ENCODE measurements at places on chromosomes 3 and 15.
A peak's percentile ranks its signal among the peaks of the same experiment; 100 is the strongest.

- no peak for DNase-seq
These were observed 30.1 kb upstream of the TBC1D5 start for GRCh38 chr3:17772556-17772955.

DNA sequence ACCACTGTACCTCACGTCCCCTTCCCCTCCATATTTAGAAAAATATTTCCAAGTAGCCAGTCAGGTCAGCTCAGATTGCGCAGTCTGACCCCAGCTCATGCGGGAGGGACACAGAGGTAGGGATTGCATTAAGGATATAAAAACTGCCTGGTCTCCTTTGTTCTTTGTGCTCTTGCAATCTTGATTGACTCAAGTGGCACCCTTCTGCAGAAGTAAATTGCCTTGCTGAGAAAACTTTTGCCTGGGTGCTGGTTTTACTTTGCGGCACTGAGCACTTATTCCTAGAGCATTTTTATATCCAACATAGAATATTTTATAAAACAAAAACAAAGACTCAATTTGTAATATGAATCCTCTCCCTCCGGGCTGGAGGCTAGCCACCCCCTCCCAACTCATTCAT lies 54.8 kb downstream of the BTD start:
- DNase-seq: no peak

GRCh38 chr15:45842151-45842550 lies 207.3 kb downstream of the SQOR start:
- DNase-seq: no peak

DNA sequence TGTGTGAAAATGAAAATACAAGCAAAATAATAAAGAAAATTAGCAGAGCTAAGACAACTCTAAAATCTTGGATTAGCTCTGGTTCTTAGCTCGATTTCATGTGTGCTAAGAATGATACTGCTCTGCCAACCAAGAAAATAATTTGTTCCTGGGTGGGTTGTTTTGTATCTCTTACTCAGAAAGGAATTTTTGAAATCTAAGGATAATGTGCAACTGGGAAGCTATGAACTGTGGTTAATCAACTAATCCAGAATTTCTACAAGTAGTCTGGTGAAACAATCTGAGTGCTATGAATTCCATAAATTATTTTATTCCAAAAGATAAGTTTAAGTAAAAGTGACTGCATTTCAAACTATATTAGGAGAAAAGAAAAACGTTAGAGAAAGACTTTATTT lies 92.0 kb downstream of the TFDP2 start:
- no peak for DNase-seq

DNA sequence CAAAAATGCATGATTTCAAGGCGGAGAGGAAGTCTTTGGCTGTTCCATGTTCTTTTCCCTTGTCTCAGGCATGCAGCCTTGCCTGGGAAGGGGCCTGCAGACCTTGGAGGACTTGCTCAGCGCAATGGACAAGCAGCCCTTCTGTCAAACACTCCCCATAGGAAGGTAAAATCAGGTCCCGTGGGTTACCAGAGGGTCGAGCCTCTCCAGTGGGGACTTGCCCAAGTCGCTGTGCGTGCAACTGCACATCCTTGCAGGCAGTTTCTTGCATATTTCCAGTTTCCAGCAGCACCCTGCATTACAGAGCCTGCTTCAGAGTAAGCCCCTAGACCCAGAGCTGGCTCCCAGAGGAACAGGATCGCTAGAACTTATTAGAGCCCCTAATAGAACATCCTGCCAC lies 75.5 kb upstream of the KLF13 start:
- no peak for DNase-seq

GRCh38 chr3:111197485-111197884 lies 125.9 kb downstream of the NECTIN3 start:
- no peak for DNase-seq

DNA sequence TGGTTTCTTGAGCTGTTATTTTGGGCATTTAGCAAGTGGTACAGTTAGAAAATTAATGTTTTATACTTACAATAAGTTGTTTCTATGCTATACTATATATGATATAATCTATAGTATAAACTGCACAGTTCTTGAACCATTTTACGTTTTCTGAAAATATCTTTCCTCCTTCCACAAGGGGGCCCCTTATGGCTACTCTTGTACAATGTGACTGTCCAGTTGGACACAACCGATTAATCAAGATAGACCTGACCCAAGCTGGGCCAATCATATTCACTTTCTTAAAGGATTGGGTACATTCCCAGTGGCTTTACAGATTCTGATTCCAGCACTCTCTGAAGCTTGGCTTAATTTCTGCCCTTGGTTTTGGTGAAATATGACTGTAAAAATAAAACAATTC lies 953.4 kb downstream of the AGBL1 start:
- DNase-seq: no peak

GRCh38 chr3:155804323-155804722 lies 1.8 kb downstream of the C3orf33 start:
- DNase-seq: no peak

GRCh38 chr3:43765521-43765971 lies 74.8 kb downstream of the ABHD5 start:
- DNase-seq: no peak

- DNase-seq: no peak
These were observed 362.7 kb upstream of the AZI2 start for GRCh38 chr3:28711293-28711692.

DNA sequence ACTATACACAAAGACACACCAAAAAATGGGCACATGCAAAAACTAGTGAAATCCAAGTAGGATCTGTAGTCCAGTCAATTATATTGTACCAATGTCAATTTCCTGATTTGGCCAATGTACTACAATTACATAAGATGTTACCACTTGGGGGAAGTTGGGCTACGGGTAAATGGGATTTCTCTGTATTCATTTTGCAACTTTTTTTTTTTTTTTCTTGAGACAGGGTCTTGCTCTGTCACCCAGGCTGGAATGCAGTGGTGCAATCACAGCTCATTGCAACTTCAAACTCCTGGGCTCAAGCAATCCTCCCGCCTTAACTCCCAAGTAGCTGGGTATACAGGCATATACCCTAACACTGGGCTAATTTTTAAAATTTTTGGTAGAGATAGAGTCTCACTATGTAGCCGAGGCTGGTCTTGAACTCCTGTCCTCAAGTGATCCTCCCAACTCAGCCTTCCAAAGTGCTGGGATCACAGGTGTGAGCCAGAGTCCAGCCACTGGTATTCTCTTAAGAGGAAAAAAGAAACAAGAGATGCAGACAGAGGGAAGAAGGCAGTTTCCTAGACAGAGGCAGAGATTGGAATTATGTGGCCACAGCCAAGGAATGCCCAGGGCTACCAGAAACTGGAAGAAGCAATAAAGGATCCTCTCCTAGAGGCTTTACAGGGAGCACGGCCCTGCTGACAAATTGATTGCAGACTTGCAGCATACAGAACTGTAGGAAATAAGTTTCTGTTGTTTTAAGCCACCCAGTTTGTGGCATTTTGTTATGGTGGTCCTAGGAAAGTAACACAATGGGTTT lies 33.3 kb downstream of the TFDP2 start:
- no peak for DNase-seq

- no peak for DNase-seq
These were observed 398.0 kb downstream of the OTOL1 start for GRCh38 chr3:161894657-161895056.

DNA sequence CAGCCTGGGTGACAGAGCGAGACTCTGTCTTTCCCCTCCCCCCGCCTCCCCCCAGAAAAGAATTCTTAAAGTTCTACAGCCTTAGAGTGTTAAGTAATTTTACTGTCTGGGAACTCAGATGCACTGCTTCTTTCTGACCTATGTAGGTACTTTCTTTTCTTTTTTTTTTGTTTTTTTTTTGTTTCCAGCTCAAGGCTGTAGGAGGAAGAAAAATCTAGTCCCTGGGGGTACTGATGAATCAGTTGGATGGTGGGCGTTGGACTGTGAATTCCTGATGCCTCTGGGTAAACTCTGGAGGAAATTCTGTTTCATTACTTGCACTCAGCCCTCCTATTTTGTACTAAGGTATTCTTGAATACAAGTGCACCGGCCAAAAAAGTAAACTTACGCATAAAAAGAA lies 10.8 kb downstream of the GHRL start:
- DNase-seq: no peak

- DNase-seq: no peak
These were observed 39.2 kb downstream of the ROPN1B start for GRCh38 chr3:126008219-126008618.

GRCh38 chr3:487614-488013 lies 291.1 kb downstream of the CHL1 start:
- no peak for DNase-seq

- DNase-seq: no peak
These were observed 184.0 kb downstream of the KCNAB1 start for GRCh38 chr3:156304406-156304805.

DNA sequence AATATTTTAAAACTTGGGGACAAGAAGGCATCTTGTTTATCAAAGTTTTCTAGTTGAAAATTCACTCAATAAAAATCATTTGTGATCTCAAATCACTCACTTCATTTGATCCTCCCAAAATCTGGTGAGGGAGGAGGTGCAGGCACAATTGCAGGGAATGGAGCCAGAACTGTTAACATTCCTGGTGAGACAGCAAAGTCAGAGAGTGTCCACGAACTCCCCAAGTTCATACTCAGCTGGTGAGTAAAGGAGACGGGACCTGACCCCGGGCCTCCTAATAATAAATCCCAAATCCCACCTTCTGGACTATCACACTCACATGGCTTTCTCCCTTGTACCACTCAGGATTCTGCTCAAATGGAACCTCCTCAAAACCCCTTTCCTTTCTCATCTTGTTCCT lies 252.3 kb upstream of the LRTM1 start:
- DNase-seq: no peak

- DNase-seq: no peak
These were observed 221.8 kb downstream of the SNRPN start for GRCh38 chr15:25176616-25176923.

DNA sequence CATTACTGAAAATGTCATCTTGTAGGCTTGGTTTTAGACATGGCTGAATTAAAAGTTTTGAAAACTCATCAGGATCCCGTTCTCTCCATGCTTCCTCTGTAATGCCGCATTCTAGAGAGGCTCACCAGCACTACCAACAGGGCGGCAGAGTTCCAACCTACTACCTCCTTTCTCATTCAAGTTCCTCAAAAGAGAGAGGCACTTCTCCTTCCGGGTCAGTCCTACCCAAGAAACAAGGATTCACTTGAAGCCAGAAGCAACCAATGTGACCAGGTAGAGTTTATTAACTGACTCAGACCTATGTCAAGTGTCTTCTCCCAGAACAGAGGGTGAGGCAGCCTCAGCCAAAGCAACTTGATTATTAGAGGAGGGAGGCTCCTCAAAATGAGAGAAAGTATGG lies 59.8 kb upstream of the GYG1 start:
- no peak for DNase-seq

GRCh38 chr15:68391121-68391520 lies 40.8 kb downstream of the ITGA11 start:
- no peak for DNase-seq

- DNase-seq: no peak
These were observed 69.6 kb upstream of the ATP10A start for GRCh38 chr15:25932696-25933095.

DNA sequence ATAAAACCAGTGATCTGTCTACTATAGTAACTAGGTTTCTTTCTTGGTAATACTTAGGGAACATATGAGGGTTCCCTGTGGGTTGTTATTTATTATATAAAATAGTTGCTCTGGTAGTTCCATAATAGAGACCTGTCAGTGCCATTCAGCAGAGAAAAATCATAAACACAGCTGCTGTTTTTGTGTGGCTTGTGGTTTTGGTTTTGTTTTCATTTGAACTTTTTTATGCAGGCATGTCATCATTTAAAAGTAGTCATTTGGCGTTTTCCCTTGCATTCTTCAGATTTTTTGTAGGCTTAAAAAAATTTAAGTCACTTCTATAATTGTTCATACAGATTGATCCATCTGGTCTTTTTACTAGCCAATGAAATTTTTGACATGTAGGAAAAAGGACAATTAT lies 47.9 kb downstream of the PIK3CA start:
- no peak for DNase-seq

GRCh38 chr15:63391669-63392360 lies 10.2 kb upstream of the CA12 start:
- DNase-seq: no peak

GRCh38 chr15:68292967-68293366 lies 15.4 kb downstream of the FEM1B start:
- no peak for DNase-seq

- DNase-seq: no peak
These were observed 4.0 kb upstream of the ZNF710 start for GRCh38 chr15:89997079-89997478.

GRCh38 chr3:29757054-29757777 lies 476.3 kb downstream of the RBMS3 start:
- DNase-seq: no peak

GRCh38 chr3:171480526-171480925 lies 20.3 kb upstream of the TNIK start:
- DNase-seq: no peak

GRCh38 chr3:50525987-50526386 lies 22.6 kb upstream of the CACNA2D2 start:
- peak; percentile 50 for DNase-seq

DNA sequence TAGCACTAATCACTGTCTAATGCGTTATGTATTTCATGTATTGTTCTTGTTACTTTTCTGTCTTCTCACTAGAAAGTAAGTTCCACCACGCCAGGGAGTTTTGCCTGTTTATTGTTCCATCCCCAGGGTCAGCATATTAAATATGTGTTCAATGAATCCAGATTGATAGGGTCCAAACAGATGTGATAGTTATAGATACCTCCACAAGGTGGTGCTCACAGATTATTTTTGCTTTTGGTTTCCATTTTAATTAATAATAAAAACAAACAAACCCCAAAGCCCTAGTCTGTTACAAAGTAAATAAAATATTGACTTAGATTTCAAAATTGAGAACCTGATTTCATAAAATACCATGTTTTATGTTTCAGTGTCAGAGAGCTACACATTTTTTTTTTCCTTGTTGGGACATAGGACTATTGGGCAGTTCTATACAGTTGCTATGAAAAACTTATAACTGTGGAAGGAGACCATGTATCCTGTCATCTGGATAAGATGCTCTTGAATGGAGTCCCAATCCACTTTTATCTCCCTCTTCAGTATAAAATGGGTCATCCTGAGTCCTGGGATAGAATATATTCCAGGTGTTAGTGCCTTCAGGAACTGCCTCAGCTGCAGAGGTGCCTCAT lies 12.4 kb downstream of the OTOL1 start:
- no peak for DNase-seq

- no peak for DNase-seq
These were observed 108.7 kb upstream of the ALDH1A3 start for GRCh38 chr15:100770661-100771584.

DNA sequence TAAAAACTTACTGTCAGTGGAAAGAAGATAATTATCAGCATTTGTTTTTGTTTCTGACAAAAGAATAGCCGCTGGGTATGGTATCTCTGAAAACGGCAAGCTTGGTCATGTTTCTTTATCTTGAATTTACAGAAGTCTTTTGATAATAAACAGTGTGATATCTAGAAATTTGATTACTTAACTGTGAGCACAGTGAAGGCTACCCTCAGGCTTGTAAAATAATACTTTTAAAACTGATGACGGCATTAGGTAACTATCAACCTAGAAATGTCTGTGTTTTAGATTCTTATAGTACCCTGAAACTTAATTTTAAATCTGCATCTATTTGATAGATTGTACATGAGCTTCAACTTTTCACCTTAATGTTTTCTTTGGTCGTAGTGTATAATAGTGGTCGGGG lies 43.4 kb downstream of the NSUN3 start:
- no peak for DNase-seq

GRCh38 chr3:43953380-43953779 lies 262.6 kb downstream of the ABHD5 start:
- DNase-seq: no peak
